ENCODE measurements at places on chromosomes 1 and 21.

DNA sequence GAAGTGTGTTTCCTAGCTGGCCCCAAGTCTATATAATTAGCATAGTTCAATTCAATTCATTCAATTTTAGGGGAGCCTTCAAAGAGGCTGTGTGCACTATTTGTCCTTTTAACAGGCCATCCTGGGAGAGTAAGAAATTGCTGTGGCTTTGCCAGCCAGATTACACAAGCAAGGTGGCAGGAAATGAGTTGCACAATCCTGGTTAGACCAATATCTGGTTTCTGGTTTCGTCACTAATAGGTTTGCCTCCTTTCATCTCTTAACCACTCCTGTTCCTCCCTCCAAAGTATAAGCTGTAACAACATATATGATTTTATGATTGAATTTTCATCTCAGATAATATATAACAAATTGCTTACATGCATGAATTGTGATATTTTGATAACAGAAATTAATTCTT, 84.1 kb upstream of the NEGR1 start:
- no peak for DNase-seq

GRCh38 chr1:187408212-187409004, 579.7 kb downstream of the PLA2G4A start:
- no peak for DNase-seq

GRCh38 chr1:219067350-219067712, 106.3 kb upstream of the LYPLAL1 start:
- no peak for DNase-seq

DNA sequence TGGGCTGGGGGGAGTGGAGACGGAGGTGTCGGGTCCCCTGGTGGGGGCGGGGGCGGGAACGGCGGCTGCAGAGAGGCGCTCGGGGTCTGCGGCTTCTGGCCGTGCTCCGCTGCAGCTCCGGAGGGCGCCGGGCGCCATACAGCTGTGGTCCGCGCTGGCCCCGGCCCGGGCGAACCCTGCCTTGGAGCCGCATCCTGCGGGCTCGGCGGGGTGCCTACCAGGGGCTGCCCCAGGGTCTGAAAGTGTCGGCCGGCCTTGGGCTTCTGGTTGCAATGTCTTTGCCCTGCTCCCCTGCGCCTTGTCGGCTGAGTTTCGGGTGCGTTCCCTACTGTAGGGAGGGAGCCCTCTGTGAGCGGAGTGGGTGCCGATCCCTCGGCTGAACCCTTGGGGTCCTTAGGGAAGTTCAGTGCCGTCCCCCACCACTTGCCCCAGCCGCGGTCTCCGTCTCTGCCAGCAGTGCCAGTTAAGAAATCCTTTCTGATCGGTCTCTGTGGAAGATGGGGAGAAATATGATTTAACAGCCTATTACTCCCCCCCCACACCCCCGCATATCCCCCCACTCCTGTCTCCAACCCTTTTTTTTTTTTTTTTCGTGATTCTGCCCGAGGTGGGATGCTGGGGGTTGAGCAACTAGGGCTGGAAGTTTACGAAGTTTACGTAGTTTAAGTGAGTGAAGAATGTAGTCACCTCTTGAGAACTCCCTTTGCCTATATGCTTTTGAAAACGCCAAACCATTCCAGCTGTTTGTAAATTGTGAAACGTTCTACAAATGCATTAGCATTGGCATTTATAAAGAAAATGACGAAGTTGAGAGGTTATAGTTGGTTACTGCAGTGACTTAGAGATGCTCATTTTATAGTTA, 588 bp downstream of the NEXN start:
- peak; percentile 18 for DNase-seq

DNA sequence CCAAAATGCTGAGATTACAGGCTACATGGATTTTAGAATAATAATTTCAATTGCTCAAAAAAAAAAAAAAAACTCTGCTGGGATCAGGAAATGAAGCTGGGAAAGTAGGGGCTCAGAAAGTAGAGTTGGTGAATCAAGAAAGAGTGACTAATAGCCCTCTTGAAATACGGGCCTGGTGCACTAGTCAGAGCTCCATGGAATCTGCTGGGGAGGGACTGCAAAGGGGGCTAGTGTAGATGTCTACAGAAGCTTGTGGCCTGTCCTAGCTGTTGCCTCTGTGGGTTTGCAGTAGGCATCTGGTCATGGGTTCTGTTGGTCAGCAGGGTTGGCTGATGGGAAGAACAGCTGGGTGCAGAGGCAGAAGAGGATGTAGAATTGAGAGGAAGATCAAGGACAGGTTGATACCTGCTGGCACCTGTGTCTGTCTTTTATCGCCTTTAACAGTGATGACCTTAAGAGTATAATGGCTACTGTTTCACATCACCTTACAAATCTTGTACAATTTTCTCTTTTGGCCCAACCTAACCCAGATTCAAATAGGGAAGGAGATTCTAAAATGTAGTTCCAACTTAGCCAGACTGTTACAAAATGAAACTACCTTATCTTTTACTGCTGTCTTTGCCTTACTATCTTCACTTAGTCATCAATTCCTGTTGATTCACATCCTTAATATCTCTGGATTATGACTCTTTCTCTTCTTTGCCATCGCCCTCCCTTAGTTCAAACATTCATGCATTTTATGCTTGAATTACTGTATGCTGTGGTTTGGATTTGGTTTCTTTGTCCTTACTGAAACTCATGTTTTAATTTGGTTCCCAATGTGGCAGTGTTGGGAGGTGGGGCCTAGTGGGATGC, 126.2 kb downstream of the GIPC2 start:
- DNase-seq = no peak

DNA sequence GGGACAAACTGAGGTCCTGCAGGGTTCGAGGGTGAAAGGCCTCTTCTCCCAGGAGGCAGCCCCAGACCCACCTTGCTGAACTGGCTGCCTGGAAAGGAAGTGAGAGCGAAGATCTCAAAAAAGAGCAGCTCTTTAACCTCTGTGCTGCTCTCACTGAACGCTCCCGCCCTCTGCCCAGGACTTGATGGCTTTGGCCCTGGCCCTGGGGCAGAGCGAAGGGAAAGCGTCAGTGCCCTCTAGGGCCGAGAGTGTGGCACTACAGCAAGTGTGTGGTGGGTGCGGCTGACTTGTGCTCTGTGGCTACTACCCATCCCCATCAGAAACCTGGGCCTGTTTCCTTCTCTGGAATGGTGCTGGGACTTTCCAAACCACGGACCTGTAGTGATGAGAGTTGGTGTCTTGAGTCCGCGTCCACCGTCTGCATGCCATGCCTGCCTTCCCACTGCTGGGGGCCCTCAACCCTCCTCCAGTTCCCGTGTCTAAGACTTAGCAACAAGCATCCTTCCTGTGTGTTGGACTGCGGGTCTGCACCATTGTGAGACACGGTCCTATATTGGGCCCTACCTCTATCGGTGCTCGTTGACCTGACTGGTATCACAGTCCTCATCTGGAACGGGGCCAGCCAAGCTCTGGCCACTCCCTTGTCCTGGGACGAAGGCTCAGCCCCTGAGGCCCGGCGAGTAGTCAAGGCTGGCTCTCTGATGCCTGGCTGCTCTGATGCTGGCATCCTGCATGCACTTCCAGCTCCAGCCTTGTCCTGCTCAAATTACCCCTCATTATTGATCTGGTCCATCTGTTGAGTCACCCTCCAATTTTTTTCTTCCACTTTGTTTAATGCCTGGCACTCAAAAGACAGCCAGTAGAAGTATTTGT, 180.3 kb downstream of the DISC1 start:
- DNase-seq = no peak

GRCh38 chr1:64001038-64001437, 202.4 kb upstream of the UBE2U start:
- DNase-seq = no peak

DNA sequence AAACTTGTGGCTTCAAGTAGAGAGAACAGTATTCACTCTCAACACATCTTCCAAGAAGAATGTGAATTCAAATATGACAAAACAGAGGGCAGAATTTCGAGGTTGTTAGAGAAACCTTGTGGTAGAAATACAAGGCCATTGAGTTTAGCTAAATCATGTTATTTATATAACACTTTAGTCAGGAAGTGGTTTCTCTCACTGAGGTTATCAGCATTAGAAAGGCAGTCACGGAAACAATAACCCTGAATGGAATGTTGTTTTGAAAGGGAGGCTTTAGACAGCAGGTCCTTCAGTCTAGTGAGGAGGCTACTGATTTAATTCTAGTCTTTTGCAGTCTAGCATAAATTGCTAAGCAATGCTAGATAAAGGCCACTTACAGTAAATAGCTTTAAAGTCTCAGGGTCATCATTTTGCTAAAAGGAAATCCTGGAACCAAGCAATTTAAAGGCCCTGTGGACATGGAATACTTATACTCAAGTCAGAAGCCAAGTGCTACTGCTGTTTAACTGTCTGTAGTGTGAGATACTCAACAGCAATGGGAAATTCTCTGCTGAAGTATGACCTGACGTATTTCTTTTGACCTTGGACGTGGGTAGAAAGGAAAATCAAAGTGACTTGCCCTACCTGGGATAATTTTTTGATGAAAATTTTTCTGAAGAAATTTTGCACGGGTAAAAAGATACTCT, 89.0 kb upstream of the CHODL start:
- DNase-seq = no peak

DNA sequence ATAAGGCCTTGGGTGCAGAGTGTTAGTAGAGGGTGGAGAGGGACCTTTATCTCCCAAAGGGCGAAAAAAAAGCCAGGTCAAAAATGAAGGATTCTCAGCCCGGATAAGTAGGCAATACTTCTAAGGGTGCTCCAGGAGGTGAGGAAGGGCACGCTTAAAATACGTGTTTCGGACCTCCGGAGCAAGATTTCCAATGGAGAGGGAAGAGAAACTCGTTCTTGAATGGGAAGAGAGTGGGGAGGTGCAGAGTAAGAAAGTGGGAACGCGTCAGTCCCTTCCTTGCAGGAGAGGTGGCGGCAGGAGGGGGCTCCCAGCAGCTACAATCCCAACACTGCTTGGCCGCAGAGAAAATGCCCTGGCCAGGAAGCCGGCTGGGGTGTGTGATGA, 581 bp downstream of the EFCAB14 start:
- DNase-seq = no peak

DNA sequence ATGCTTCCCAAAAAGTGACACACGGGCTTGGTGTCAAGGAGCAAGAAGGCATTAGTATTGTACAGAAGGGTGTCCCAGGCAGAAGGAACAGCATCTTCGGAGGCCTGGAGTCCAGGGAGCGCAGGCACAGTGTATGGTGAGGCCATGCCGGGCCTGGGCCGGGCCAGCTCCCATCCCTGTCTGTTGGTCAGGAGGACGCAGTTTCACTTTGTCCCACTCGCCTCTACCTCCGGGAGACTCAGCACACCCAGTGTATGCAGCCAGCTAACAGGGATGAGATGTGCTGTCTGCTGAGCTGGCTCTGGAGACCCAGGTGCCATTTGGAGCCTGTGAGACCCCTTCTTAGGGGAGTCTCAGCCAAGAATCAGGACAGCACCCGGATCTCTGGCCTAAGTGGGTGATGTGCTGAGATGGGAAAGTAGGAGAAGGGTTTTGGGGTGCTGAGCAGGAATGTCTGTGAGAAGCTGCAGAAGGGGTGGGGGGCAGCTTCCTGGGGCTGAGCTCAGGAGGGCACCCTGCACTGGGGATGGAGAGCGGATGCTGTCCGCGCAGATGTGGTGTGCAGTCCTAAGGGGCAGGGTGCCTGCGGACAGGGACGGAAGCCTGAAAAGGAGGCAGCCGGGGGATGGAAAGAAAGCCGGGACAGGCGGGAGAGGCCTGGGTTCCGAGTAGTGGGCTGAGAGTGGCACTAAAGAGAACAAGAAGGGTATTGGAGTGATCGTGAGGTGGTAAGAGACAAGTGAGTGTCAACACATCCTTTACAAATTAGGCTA, 25.7 kb downstream of the DMRTB1 start:
- no peak for DNase-seq

- no peak for DNase-seq
Measured at GRCh38 chr1:155884031-155884960, 24.9 kb downstream of the SYT11 start.

GRCh38 chr1:59186656-59187055, 110.2 kb upstream of the FGGY start:
- DNase-seq = no peak

- DNase-seq = no peak
Measured at GRCh38 chr1:222046684-222047263, 304.9 kb upstream of the DUSP10 start.

DNA sequence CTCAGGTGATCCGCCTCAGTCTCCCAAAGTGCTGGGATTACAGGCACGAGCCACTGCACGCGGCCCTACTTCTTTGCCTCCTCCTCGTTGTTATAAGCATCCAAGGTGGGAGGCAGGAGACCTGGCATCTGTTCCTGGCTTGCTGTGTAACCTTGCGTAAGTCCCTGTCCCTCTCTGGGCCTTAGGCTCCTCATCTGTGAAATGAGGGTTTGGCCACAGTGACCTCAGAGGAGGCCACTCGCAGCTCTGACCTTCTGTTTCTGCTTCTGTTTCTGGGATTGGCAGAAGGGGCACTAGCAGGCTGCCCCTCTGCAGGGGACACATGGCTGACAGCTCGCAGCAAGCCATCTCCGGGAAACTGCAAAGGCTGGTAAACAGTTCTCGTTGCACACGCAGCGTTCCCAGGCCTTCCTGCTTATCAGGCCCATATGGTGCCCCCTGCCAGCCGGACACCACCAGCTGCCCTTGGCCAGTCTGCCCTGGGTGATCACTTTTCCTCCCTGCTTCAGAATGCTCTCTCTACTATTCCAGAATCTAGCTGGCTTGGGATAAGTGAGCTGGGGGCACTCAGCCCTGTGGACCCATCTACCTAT, 2.6 kb upstream of the LDLRAP1 start:
- DNase-seq = no peak

GRCh38 chr1:181350131-181350530, 133.2 kb upstream of the CACNA1E start:
- no peak for DNase-seq

DNA sequence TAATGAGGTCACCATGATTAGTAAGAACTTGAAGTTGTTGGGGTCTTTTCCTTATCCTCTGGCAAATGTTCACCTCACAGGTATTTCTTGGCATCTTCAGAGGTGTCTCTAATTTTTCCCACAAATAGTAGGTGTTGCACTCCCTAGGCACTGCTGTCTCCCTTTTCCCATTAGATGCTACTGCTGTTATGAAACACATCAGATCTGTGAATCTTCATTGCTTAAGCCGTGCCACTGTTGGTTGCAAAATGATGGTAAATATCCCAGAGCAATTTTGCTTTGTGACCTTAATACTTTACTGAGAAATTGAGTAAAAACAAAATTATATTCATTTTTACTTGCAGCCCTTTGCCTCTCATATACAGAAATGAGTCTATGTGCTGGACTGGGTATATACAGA, 169.6 kb downstream of the KCNK2 start:
- DNase-seq = no peak

DNA sequence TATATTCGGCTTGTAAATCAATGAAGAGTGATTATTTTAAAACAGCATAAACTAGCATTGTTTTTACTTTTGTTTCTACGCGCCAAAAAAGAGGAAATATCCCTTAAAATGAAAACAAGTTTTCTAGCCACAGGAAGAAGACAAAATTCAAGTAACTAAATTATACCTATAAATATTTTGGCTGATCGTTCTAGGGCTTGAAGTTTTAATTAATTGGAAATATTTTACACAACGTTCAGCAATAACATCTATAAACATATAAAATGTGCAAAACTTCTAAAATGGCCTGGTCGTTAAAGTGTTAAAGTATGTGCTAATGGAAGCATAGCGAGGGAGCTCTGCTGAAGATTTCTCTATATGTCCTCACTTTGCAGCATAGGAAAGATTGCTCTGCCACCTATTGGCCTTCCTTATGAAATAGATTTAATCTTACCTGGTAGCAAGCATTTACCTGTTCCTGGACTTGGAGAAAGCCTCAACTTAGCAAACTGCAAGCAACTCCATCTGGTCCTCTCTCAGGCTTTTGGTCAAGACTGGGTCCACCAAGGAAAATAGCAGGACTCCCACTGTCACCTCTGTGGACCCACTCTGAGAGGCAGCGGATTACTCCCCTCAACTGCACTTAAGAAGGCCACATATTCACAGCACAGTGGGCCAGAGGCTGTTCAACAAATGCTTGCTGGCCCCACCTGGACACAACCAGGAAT, 351.3 kb upstream of the RUNX1 start:
- peak; percentile 51 for DNase-seq

- DNase-seq = no peak
Measured at GRCh38 chr1:10544239-10544638, 69.5 kb downstream of the PEX14 start.

Measured in spinal cord (tissue), 10 donors.